ENCODE measurements at places on chromosomes 5 and 9.

DNA sequence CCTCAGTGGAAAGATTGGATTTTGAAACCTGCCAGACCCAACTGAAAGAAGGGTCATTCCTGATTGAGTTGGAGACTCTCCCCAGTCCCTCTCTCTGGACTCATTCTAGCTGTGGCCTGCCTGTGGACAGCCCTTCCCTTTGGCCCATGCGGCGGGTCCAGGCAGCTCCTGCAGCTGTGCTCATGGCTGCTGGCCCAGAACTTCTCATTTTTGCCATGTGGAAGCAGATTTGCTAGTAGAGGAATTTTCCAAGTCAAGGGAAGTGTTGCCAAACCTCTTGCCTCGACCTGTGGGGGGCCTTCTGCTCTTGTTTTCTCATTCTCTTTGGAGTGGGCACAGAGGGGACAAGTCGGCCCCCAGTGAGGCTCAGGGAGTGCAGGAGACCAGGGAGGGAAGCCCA, 89.2 kb downstream of the ANKRD33B start:
- no peak for DNase-seq

GRCh38 chr5:65873181-65873750, 53.1 kb upstream of the ERBIN start:
- no peak for DNase-seq

- DNase-seq, result no peak
Observed at GRCh38 chr5:41649659-41650058, 139.3 kb upstream of the PLCXD3 start.

DNA sequence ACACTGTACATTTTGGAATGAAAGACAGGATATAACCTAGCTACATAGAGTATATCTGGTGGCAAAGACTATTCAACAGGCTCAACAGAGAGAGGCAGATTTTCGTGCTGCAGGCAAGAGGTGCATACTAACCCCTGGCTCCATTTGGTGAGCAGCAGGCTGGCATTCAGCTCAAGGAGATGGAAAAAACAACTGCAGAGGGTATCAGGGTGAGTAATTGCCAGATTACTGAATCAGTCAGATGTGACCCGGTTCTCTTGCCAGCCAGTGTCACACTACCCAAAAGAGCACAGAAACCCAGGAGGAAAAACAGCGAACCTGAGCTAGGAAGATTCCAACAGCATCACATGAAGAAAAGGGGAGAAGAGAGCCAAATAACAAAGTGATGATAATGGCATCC, 130.4 kb upstream of the PRLR start:
- no peak for DNase-seq

DNA sequence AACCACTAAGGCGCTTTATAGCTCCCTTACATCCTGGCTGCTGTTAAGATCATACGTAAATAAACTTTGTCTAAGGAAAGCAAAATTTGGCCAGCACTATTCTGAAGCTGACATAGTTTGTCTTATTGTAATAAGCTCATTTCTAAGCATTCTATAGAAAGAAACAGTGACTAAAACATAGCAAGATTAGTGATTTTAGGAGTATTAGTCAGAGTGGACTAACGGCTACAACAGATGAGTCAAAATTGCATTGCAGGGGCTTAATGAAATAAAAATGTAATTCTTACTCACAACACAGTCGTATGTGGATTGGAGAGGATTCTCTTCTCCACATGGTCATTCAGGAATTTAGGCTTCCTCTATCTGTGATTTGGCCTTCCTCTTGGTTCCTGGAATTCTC, 347.6 kb downstream of the GADD45G start:
- DNase-seq, result no peak
